ENCODE measurements at places on chromosomes 12 and 14.

DNA sequence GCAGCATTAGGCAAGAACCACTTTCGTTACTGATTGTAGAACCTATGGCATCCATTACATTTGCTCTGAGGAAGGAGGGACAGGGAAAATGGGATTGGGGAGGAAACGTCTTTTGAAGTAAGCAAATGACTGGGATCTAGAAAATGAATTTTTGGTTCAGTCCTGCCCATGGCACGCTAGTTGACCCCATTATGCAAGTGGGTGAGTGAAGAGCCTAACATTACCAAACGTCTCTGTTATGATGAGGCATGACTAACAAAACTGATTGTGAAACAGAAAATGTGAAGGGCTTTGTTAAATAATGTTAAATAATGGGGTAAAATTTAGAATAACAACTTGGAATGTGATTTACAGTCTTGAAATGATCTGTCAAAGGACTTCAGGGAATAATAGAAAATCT is 38.9 kb downstream of the CPSF2 start:
- peak; percentile 86 for DNase-seq

DNA sequence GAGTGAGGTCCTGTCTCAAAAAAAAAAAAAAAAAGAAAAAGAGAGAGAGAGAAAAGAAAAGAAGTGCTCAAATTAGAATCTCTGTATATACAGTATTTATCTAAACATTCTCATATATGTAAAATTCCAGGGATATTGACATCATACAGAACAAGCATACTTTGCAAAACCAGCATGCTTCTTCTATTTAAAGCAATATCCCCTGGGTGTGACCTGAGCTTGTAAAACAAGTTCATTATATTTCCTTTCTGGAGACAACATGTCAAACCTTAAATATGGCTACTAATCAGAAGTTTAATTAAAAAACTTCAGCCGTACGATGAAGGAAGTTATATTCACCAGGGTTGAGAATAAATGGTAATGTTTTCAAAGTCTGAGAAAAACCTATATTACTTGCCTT is 175.8 kb upstream of the HMGA2 start:
- no peak for DNase-seq

- DNase-seq: peak; percentile 72
These were observed 199.0 kb downstream of the DUSP6 start for GRCh38 chr12:89153341-89153740.

GRCh38 chr14:68195126-68195525 is 375.5 kb downstream of the RAD51B start:
- no peak for DNase-seq

GRCh38 chr14:31071151-31071550 is 45.0 kb upstream of the STRN3 start:
- peak; percentile 55 for DNase-seq

DNA sequence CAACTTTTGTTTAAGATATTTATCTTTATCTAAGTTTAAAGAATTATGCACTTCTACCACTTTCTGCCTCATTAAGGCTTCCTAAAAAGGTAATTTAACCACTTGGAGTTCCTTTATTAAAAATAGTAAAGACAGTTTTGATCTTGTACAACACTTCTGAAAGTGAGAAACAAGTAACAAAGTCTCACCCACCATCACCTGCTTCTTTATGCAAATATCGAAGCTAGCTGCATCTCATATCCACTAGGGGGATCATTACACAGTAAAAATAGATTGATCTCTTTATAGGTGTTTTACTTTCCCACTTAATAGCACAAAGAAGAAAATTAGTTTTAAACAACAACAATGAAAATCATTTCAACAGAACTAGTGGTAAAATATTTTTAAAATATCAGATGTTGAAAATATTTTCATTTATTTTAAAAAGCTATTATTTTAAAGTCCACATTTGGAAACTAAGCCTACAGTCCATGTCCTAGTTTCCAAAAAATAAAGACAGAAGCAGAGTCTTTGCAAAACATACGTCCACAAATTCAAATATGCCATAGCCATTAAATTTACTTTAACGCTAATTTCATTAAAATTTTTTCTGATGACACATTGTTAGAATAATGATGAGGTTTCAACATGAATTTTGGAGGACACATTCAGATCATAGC is 160.0 kb upstream of the SOX5 start:
- DNase-seq: no peak

DNA sequence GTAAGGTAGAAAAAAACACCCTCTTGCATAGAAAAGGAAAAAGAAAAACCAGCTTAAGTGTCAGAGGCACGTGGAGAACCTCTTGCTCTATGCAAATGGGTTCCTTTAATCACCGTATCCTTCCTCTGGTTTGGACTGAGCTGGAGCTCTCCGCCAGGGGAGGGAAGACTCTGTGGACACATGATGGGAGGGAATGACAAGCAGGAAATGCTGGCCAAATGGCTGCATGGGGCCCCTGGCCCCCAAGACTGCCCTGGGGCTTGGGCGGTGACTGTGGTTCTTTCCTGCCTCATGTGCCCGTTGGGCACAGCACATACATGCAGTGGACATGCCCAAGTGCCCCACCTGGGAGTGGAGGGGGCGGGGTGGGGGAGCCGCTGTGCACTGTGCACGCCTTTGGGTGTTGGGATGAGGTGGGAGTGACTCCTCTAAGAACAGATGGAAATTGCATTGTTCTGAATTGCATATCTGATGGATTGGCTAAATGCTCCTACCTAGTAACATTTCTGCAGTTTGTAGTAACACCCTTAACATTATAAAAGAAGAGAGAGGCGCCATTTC is 166.4 kb upstream of the AVPR1A start:
- DNase-seq: no peak

All from AG10803 (cell line).